ENCODE measurements at places on chromosomes 16 and 17.

- DNase-seq: peak; percentile 80
Measured at GRCh38 chr17:62703776-62704380, 76.4 kb downstream of the MRC2 start.

DNA sequence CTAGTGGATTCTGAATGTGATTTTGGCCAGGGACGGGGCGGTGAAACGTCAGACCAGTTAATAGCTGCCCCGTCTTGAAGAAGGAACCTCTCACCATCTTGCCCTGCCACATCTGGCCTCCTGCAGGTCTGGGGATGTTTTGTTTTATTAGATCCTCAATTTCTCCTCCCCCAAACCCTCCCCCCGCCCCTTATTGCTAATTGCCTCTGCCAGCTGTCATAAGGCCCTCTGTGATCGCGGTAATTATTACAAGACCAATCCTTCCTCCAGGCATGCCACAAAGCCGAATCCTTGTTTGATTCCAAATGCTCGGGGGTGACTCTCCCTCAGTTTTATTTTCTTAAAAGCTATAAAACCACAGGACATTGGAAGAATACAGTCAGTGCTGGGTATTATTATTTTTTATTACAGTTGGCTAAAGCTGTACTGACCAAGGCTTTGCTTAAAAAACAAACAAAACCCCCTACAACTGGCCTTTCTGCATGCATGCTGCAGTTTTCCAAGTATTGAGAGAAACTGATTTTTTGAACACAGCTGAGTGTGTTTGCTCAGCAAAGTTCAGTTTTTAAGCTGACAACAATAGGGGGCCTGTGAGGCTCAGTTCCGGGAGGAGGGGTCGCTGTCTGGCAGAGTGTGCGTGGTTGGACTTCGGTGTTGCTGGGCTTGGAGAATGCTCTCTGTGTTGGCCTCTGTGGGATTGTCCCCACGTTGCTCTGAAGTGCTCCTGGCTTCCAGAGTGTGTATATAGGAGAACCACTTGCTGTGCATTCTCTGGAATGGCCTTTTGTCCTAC lies 1.7 kb downstream of the KSR1 start:
- DNase-seq: no peak

GRCh38 chr17:75361344-75361743 lies 44.1 kb downstream of the GRB2 start:
- DNase-seq: no peak

- peak; percentile 41 for DNase-seq
Measured at GRCh38 chr16:70685938-70686375, at the start of gene MTSS2. Gene MTSS2, minus strand, starts transcription at chr16:70686053. Its CDS starts 262 bp downstream, at chr16:70685791.

- no peak for DNase-seq
Measured at GRCh38 chr16:81929841-81930240, 81.4 kb downstream of the SDR42E1 start.

GRCh38 chr17:72497915-72498314 lies 377.1 kb downstream of the SOX9 start:
- no peak for DNase-seq

DNA sequence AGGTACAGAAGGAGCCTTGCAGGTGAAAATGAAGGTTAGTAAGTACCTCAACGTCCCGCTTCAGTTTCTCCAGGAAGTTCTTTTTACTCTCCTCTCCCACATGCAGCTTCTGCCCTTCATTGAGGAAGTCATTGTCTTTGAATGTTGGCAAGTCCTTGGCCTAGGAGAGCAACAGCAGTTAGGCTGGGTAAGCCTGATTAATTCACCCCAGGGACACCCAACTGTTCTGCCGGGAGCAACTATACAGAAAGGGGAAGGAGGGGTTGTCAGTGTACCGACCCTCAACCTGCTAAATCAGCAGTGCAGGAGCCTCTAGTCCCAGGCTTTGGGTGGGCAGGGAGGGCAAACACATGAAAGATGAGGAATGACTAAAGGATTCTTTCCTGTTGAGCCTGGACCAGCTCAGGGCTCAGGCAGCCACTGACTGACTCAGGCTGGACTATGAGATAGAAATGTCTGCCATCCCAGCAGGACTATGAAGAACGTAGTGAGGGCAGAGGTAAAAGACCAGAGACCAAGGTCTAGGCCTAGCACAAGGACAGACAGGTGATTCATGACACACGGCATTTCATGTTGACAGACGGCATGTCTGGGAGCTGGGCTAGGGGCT lies 21.6 kb downstream of the PIP4K2B start:
- no peak for DNase-seq

DNA sequence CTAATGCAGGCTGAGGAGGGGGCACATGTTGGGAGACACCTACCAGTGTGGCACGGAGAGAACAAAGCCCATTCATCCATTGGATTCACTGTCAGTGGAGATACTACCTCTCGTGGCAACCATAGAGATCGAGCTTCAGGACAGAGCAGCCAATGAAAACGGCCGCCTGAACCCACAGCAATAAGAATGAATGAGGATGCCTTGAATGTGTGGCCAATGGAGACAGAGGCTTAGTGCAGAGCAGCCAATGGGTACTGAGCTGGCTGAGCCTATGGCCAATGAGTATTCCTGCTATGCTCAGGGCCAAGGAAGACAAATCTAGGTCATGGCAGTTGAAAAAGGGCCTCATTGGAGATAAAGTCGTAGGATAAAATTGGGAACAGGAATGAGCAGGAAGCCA lies 10.9 kb downstream of the ARHGEF15 start:
- no peak for DNase-seq

DNA sequence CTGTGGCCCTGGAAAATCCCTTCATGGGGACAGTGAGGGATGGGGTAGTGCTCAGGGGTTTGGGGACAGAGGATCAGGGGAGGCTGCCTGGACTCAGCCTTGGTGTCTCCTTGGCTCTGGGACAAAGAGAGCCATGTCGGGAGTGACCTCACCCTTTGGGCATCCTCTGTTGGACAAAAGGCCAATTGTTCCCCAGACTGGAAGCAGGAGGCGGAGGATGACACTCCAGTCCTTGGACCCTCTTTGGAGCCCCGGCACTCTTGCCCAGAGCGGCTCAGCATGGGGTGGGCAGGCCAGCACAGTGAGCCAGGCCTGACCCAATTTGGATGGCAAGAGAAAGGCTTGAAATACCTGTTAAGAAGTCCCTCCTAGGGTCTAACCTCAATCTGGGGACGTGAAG lies 39.4 kb upstream of the PHB1 start:
- DNase-seq: no peak

DNA sequence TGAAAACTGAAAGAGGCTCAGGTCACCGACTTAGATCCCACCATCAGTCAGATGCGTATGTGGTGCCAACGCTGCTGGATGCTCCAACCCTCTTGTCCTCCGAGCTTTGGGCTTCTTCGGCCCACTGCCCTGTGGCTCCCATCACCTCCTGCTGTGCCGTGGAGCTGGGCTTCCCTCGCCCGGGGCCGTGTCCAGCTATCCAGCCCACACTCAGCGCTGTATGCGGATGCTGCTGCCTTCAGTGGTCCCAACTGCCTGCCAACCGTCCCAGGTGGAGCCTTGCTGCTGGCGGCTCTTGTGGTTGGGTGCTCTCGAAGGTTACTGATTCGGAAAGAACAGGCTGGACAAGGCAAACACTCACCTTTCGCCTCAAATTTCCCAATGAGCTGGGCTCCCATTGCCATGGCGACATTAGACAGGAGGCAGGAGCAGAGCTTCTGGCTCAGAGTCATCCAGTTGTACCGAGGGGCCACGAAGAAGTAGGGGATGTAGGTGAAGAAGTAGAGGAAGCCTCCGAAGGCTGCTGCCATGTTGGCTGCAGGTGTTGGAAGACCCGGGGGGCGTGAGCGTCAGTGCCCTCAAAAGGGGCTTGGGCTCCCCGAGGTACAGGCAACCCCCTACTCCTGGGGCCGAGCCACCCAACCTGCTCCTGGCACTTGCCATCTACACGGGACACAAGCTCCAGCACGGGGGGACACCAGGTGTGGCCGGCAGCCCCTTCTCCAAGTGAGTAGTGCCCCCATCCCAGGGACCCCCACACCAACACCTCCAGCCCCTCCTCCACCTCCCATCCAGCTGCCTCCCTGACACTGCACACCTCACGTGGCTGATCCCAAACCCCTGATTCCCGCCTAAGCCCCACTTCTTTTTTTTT lies 32.2 kb downstream of the ABCA3 start:
- no peak for DNase-seq

GRCh38 chr16:55628306-55628968 lies 27.4 kb upstream of the SLC6A2 start:
- no peak for DNase-seq

GRCh38 chr16:78240459-78241222 lies 141.2 kb downstream of the WWOX start:
- DNase-seq: no peak

DNA sequence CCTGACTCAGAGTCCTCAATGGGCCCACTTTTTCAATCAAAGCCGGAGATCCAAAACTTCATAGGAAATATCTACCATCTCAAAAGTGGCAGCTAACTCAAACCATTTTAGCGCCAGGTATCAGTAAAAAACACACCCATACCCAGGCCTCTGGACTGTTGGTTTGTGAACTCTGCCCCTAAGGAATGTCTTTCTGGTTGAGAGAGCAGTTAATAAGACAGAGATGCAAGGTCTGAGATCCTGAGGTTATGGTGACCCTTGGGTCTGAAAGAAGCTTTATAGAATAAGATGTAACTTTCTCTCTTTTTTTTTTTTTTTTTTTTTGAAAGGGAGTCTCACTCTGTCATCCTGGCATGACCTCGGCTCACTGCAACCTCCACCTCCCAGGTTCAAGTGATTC lies 350.5 kb downstream of the SOX9 start:
- DNase-seq: no peak

- DNase-seq: peak; percentile 16
Measured at GRCh38 chr17:56023851-56024250, 129.4 kb upstream of the ANKFN1 start.

- no peak for DNase-seq
Measured at GRCh38 chr17:76504117-76504516, 2.9 kb upstream of the RHBDF2 start.

- DNase-seq: no peak
Measured at GRCh38 chr16:54875443-54875842, 55.2 kb upstream of the IRX5 start.

GRCh38 chr17:50535407-50535806 lies 2.9 kb downstream of the EPN3 start:
- DNase-seq: no peak

DNA sequence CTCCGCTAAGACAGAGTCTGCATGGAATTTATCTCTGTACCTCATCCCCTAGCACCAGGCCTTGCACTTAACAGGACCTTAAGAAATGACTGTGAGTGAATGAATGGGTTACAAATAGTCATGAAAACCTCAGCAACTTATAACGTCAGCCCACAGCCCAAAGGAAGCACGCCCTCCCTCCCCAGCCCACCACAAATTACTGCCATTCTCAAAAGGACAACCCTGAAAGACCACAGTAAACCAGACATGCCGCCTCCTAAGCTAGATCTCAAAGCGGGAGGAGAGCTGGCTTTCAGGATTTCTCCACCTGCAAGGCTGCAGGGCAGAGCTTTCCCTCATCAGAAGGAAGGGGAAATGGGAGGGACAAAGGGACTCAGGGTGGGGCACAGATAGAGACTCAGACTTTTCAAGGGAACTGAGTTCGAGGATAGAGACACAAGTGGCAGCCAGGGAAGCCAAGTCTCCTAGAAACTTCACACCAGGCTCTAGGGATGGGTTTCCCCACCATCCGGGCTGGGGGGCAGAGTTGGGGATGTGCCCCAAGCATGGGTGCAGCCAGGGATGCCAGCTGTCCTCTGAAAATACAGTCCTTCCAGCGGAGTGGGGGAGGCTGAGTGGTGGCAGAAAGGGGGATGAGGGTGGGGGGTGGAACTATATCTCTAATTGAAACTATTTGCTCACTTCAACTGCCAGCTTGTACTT lies 56.7 kb downstream of the PLXDC1 start:
- DNase-seq: no peak

- DNase-seq: peak; percentile 36
Measured at GRCh38 chr17:44159519-44160210, 10.8 kb upstream of the ASB16 start.

- no peak for DNase-seq
Measured at GRCh38 chr16:84254062-84254461, 14.2 kb upstream of the KCNG4 start.

GRCh38 chr17:71572343-71572742 lies 548.5 kb upstream of the SOX9 start:
- no peak for DNase-seq

DNA sequence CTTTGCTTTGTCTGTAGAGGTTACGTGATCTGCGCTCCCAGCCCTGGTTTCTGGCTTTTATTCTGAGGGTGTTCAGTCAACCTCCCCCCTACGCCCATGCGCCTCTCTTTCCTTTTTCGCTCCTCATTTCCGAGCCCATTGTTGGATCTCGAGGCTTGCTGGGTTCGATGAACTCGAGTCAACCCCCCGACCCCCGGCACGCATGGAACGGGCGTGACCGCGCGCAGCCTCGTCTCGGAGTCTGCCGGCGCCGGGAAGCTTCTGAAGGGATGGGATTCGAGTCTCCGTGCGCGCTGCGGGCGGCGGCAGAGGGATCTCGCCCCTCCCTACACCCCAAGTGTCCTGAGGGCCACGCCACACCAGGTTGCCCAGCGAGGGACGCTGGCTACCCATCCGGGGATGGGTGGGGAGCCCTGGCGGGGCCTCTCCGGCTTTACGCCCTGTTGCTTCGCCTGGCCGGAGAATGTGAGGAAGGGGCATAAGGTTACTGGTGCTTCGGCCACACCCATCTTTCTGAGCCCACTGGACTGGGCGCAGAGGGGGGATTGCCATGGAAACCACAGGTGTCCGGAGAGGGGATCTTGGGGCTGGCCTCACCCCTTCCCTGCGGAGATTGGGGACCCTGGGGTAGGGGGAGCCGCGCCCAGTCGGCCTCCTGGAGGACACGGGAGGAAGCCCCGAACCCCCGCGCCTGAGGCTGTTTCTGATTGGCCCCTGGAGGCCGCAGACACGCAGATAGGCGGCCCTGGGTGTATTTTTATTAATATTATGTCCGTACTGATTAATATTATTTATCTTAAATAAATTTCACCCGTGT lies 1.8 kb downstream of the MAPT start:
- DNase-seq: peak; percentile 12

- no peak for DNase-seq
Measured at GRCh38 chr17:2064520-2064971, 9.6 kb downstream of the HIC1 start.

DNA sequence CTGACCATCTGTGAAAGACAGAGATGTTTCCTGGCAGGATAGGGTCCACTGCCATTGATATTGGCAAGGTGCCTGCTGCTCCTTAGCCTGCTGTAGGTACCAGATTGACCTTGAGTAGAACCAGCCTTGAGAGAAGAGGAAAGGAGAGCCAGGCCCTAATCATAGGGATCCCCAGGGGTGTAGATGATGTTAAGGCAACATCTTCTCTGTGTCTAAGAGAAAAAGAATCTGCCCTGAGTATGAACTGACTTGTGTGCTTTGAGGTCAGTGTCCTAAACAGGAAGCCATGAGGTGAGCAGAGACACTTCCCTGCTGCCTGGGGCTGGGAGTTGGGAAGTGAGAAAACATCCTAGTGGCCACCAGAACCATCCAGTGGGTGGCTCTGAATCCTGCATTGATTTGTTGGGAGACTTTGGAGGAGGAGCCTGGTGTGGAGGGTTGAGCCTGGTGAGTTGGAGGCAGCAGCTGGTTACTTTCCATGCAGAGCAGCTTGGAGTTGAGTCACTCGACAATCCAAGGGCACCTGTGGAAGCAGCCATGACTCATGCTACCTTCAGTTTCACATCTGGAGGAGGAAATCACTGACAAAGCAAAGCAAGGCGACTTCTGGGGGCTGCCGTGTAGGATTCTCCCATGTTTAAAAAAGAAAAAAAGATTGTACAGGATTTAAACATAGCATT lies 47.8 kb downstream of the BMERB1 start:
- peak; percentile 72 for DNase-seq
